ENCODE measurements at places on chromosomes 2 and 18.

- no peak for DNase-seq
Measured at GRCh38 chr2:239378021-239378917, 22.6 kb downstream of the HDAC4 start.

- no peak for DNase-seq
Measured at GRCh38 chr2:108268001-108268400, 20.7 kb upstream of the SULT1C2 start.

GRCh38 chr18:10367836-10368235, 86.6 kb upstream of the APCDD1 start:
- DNase-seq, result no peak

GRCh38 chr18:34710934-34711333, 836 bp downstream of the DTNA start:
- peak; percentile 57 for DNase-seq

DNA sequence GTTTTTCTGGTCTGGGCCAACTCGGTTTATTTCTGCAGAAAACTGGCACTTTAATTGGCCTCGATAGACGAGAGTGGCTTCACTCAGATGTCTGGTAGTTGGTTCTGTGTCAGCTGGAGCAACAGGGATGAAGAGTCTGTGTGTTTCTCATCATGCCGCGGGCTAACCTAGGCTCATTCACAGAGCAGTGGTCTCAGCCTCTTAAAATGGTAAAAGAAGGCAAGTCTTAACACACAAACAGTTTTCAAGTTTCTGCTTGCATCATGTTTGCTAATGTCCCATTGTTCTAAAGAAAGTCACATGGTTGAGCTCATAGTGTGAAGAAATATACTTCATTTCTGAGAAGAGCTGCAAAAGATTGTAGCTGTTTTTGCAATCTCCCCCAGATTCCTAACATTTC, 37.5 kb upstream of the ANXA4 start:
- no peak for DNase-seq

DNA sequence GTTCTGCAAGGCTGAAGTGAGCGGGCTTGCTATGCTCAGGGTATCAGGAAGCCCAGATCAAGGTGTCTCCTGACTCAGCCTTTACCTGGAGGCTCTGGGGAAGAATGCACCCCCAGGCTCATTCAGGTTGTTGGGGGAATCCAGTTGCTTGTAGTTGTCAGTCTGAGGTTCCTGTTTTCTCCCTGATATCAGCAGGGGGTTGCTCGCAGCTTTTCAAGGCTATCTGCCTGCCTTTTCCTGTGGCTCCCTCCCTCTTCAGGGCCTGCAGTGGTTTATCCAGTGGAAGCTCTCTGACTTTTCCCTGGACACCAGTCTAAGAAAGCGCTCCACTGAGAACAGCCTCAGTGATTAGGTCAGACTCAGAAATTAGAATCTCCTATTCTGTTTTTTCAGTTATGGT, 116.6 kb downstream of the PTPRM start:
- no peak for DNase-seq

GRCh38 chr2:208015475-208015874, 9.9 kb downstream of the PLEKHM3 start:
- peak; percentile 77 for DNase-seq

- DNase-seq, result peak; percentile 92
Measured at GRCh38 chr2:165793779-165794535, at the start of gene GALNT3. Gene GALNT3, minus strand, starts transcription at chr2:165794247. Its CDS starts 23,547 bp downstream, at chr2:165770700.
